ENCODE measurements at places on chromosomes 13 and 19. TPM values are rescaled to one million over a fixed set of nuclear protein-coding genes. Genes with fewer than 3 reads are reported as not detected.

Gene TEAD2
- total RNA-seq = not detected

Gene P2RY11
- 62.1 TPM for total RNA-seq

- no peaks in the 10 kb centered on the region for H3K27me3 ChIP-seq
- no peak overlapping the region for H3K27ac ChIP-seq
- no peak overlapping the region for H3K4me3 ChIP-seq
- DNase-seq = no peak
- peaks cover 2% of the 10 kb centered on the region for H3K4me1 ChIP-seq
Observed at GRCh38 chr19:5149508-5149907, 180.6 kb downstream of the KDM4B start.

DNA sequence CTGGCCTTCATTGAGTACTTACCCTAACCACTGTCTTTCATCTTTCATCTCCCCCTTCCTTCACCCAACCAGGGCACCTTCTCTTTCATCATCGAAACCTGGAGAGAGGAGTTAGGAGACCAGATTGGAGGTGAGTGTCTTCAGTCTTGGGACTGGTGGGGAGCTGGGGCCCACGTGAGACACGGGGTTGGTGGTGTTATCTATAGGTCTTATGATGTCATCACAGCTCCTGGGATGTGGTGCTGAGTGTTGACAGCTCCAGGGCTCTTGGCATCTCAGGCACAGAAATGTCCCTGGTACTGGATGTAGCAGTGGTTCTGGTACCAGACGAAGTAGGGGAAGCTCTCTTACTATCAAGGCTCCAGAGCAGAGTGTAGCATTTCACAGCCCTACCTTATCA is 1.8 kb downstream of the DLL3 start:
- no peak overlapping the region for H3K4me3 ChIP-seq
- no peak overlapping the region for H3K27ac ChIP-seq
- H3K27me3 ChIP-seq = peaks cover 58% of the 10 kb centered on the region
- H3K4me1 ChIP-seq = peaks cover 21% of the 10 kb centered on the region

DNA sequence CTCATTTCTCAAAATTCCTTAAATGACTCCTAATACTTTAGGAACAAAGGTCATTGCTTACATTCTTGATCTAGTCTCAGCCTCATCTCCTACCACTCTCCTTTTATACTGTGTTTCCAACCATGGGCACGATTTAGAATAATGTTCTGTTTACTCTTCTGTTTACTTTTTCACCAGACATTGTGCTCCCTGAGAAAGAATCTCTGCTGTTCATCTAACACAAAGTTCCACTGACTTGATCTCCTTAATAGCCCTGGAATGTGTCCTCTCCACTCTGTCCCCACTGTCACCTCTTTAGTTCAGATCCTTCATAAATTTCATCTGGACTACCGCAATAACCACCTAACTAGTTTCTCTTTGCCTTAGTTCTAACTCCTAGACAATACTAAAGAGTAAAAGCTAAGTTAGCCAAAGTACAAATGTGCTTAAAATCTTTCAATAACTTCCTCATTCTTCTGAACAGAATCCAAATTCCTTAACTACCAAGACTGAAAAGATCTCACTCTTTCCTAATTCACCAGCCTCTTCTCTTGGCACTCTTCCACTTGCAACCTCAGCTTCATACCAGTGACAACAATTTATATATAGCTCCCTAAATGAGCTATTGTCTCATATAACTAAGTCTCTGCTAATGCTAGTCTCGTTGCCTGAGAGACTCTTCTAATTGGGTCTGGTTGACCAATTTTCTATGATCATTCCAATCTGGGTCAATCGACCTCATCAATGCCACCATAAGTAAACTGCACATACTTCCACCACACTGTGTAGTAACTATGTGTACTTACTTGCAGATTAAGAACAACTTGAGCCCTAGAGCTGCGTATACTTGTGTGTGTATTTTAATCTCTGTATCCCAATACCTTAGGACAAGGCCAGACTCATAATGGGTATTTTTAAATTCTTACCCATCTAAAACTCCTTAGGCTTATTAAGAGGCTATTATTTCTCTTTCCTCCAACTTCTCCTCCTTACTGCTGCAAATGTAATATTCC is 179.9 kb downstream of the VWA8 start:
- H3K27me3 ChIP-seq = no peaks in the 10 kb centered on the region
- no peak overlapping the region for H3K27ac ChIP-seq
- peaks cover 6% of the 10 kb centered on the region for H3K36me3 ChIP-seq

DNA sequence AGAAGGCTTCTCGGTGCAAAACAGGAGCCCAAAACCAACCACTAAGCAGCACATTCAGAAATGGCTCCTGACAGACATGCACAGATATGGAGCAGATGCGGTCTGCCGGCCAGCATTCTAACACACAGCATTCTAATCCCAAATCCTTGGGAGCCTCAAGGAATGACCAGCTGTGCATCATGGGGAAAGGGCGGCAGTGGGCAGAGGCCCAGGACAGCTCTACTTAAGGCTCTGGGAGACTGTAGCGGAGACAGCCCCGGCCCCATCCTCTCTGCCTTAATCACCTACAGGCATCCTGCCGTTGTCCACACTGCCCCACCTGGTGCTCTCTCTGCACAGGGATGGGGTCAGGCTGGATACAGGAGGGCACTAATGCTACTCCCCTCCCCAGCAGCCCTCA is 1016.0 kb downstream of the UQCRFS1 start:
- H3K4me3 ChIP-seq = no peak overlapping the region
- DNase-seq = no peak
- H3K27ac ChIP-seq = no peak overlapping the region
- H3K4me1 ChIP-seq = no peaks in the 10 kb centered on the region

DNA sequence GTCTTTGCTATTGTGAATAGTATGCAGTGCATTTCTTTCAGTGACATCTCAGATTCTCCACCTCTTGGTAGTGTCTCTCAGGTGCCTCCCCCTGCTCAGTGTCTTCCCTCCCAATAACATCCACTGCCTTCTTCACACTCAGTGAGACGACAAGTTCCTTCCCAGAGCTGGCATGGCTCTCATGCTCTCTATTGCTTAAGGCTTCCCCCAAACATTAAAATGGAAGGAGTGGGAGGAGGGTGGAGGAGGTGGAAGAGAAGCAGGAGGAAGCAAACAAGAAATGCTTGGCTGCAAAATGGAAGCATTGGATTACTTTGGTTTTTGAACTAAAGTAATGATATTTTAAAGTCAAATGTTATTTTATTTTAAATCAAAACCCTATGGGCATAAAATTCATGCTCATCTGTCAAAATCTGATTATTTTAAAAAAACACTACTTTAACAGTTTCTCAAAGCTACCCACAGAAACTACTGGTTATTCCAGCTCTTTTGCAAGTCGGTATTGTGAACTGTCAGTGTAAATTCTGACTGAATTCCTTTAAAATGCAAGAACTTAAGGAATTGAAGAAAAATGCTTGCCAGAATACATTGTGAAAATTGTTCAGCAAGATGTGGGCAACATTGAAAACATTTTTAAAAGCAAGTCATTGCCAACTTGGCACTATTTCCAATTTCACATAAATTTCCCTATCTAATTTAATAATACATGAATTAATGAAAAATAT is 727.6 kb upstream of the ARGLU1 start:
- peaks cover 1% of the 10 kb centered on the region for H3K27me3 ChIP-seq
- no peak overlapping the region for H3K27ac ChIP-seq
- H3K36me3 ChIP-seq = no peaks in the 10 kb centered on the region
- DNase-seq = no peak
- no peak overlapping the region for H3K4me3 ChIP-seq
- no peaks in the 10 kb centered on the region for H3K4me1 ChIP-seq
